AG09319 (cell line): ENCODE measurements at places on chromosomes 7 and 10.

DNA sequence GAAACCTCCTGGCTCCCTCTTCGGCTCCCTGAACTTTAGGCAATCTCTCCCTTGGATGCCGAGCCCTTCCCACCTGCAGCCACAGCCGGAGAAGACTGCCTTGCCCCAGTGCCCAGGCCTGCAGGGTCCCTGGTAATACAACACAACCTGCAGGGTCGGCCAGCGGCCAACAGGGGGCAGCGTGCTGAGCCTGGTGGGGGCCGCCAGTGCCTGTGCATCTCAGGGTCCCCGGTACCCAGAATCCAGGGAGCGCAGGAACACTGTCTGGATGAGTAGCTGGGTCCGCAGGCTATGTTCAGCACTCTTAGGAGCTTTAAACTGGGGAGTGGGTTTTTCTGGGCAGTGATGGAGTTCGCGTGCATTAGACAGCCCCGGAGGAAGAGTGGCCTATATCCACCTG lies 17.5 kb upstream of the C10orf71 start:
- DNase-seq = no peak

GRCh38 chr10:8346861-8347260 lies 292.4 kb downstream of the GATA3 start:
- DNase-seq = no peak

DNA sequence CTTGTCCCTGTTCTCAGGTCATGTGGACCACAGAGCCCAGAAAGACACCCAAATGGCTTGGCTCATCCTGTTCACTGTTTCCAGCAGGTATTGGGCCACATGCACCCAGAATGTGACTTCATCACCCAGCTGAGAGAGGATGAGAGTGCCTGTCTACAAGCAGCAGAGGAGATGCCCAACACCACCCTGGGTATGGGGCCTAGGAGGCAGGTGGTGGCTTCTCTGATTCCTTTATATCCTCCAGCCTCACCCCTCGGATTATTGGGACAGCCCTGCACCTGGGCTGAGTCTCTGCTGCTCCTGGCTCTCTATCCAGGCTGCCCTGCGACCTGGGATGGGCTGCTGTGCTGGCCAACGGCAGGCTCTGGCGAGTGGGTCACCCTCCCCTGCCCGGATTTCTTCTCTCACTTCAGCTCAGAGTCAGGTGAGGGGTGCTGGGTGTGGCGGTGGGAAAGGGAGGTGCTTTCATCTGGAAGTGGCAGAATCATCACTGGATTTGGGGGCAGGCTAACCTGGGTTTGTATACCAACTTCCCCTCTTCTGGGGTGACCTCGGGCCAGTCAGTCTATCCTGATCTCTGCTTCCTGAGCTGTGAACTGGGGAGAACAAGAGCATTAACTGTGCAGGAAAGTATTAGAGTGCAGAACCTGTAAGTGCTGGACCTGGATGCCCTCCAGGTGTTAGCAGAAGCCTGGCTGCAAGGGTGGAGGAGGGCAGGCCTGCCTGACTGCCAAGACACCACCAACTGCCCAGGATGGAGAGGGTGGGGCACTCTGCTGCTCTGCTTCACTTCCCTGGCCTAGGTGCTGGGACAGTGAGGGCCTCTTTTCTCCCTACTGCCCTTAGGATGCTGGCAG lies 5.2 kb downstream of the GHRHR start:
- DNase-seq = no peak

GRCh38 chr10:67969875-67970274 lies 85.4 kb downstream of the SIRT1 start:
- DNase-seq = no peak

DNA sequence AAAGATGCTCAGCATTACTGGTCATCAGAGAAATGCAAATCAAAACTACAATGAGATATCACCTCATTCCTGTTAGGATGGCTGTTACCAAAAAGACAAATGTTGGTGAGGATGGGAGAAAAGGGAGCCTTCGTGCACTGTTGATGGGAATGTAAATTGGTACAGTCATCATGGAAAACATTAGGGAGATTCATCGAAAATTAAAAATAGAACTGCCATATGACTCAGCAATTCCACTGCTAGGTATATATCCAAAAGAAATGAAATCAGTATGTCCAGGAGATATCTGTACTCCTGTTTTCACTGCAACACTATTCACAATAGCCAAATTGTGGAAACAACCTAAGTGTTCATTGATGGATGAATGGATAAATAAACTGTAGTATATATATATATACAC lies 228.1 kb downstream of the ACTR3B start:
- DNase-seq = no peak

GRCh38 chr7:45927721-45928120 lies 6.6 kb upstream of the IGFBP3 start:
- DNase-seq = no peak

DNA sequence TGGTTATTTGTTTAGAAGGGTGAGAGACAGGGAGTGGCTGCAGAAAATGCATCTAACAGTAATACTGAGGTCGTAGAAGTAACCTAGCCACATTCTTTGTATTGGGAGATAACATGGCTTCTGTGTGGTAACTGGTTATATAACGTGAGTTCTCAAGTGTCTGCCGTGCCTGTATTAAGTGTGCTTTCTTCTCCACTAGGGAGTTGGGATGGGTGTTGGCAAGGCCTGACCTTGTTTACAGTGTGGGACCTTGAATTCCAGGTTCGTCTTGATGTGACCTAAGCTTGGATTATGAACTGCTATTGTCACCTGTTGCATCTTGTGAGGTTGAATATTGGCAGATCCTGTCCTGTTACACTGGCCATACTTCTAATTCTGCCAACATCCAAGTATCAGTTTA lies 145.3 kb upstream of the NAMPT start:
- DNase-seq = no peak

DNA sequence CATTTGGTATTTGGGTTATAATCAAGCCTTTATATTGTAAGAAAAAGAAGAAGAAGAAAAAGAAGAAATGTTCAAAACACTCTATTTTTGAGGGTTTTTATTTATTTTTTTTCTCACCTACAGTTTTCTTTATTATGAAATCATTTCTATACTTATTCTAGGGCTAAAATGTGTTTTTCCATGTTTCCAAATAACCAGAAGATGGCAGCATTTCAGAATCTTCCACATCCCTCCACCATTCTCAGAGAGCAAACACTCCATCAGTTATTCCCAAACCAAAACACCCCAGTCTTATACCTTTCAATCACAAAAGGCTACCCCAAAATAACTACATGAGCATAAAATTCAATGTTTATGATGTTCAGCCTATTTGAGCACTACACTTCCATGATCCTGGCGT lies 38.7 kb upstream of the PPP1R17 start:
- DNase-seq = no peak

GRCh38 chr7:156903232-156903909 lies 10.4 kb upstream of the LMBR1 start:
- no peak for DNase-seq

DNA sequence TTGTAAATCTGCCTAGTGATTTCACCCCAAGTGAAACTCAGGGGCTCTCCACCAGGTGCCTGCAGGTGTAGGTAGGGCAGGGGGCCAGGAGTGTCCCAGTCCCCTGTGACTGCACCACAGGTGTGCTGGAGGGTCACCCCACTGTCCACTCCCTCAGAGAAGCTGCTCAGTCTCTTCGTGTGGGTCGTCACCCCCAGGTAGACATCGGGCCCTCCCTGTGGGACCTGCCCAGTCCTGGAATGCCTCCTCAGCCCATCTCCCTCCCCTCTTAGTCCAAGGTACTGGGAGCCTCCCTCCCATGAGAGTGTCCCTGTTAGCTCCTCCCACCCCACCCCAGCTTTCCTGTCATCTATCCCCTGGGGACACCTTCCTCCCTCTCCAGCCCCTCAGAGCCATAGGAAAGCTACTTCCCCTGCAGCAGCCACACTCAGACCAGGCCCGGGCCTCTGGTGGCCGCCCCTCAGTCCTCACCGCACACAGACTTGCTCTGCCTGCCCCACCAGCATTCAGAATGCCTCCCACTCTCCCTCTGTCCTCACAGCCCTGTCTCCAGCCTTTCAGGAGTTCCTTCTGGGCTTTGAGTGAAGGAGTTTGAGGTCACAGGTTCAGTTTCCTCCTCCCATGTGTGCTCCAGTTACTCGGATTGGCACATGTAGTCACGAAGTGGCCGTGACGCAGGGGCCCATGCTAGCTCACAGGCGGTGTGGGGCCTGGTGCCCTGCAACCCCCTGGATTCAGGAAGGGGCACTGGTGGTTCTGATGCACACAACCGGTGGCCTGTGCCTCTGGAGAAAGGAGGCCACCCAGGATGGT lies 5.1 kb downstream of the ALOX5 start:
- no peak for DNase-seq
